ENCODE measurements at places on chromosomes 5 and 9.

GRCh38 chr5:22596404-22596970 is 256.7 kb downstream of the CDH12 start:
- DNase-seq: no peak

GRCh38 chr9:69470186-69470977 is 145.4 kb downstream of the ENTREP1 start:
- no peak for DNase-seq

GRCh38 chr5:173018358-173018757 is 34.8 kb downstream of the ATP6V0E1 start:
- no peak for DNase-seq

DNA sequence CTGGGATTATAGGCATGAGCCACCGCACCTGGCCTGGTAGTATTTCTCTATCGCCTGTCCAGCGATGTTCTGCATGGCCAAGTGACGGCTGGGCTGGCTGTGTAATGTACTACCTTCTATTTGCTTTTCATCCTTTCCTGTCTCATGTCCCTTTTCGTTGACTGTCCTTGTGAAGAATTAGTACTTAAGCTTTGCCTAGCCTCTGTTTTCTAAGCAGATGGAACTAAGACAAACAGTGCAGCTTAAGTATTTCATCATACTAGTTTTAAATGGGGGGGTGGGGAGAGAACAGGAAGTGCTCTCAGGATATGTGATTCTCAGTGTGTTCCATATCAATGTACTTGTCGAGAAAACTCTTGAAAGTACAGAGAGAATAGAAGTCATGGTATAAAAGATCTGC is 31.7 kb upstream of the CCL21 start:
- no peak for DNase-seq

- DNase-seq: no peak
These were observed 72.8 kb downstream of the APBA1 start for GRCh38 chr9:69599232-69599971.

DNA sequence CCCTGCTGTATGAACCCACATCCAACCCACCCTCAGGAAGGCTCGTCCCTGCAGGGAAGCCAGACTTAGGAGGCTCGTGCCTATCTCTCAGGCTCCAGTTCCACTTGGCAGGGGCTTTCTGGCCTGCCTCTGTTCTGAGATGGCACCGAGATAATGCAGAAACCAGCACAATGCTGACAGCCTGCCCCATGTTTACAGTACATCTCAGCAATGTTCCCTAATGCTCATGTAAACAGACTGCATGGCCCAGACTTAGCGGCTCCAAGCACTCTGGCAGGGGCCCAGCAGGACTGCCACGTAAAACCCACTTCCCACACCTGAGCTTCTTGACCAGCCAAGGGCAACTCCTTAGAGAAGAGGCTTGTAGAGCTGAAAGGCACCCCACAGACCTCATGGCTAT is 499.5 kb upstream of the BRINP1 start:
- no peak for DNase-seq

DNA sequence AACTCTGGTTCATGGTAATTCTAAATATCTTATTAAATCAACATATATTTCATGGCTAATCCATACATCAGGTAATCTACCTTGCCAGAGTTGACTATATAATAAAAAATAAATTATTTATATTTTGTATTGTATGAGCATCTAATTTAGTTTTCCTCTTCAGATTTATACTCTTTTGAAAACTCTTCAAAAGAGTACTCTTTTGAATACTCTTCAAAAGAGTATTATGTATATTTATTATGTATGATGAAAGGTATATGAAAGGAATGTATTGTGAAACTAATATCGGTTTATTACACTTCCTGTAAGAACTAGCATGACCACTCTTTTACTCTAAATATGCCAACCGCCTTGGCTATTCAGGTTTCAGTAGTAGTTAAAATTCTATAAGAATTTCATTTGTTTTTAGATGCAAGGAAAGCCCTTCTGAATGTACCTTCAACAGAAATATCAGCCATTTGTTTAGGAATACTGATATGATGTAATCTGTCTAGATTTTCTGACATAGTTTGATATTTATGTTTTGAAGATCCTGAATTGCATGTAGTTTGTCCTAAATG is 178.7 kb downstream of the WDR70 start:
- no peak for DNase-seq

GRCh38 chr5:134570886-134571285 is 45.4 kb downstream of the JADE2 start:
- DNase-seq: no peak

DNA sequence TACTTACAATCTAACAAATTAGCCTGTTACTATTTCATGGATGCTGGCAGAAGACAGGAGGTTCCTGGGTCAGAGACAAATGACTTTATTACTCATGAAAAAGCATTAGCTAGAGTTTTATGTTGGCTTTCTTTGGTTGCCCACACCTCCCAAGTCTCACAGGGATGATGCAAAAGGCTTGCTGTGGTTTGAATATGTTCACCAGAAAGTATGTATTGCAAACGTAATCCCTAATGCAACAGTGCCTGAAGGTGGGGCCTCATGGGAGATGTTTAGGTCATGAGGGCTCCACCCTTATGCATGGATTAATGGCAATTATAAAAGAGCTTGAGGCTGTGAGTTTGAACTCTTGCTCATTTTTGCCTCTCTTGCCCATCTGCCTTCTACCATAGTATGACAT is 28.5 kb downstream of the DPYSL3 start:
- no peak for DNase-seq

DNA sequence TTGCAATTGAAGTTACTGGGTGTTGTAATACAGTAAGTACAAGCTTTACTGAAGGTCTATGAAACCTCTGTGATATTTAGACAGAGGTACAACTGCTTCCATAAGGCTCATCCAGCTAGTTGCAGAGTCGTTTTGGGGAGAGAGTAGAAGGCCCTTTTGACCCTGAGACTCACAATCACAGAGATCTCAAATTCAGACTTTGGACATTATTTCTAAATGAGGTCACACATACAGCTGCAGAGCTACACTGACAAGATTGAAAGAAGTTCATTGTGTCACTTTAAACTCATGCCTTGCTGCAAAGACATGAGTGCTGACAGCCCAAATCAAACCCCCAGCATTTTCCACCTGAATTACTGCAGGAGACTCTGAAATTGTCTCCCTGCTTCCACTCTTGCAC is 205.9 kb upstream of the TMEM161B start:
- no peak for DNase-seq

DNA sequence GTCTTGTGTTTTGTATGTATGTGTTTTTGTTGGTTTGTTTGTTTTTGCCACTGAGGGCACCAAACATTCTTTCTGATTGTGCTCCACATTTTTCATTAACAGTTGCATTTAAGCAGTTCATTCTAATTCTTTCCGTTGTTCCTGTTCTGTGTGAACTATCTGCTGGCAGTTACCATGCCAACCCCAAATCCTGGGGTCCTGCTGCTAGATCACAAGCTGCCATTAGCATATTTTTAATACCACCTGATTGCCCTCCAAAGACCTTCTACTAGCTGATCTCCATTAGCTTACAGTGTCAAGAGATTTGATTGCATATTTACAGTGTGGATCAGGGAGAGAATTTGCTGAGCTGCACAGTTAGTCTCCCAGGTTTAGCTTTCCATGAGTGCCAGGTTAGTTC is 40.6 kb upstream of the STARD4 start:
- DNase-seq: no peak

GRCh38 chr5:90345684-90346083 is 63.9 kb downstream of the CETN3 start:
- DNase-seq: no peak

- DNase-seq: no peak
These were observed 16.4 kb upstream of the SEMA4D start for GRCh38 chr9:89514337-89514736.

DNA sequence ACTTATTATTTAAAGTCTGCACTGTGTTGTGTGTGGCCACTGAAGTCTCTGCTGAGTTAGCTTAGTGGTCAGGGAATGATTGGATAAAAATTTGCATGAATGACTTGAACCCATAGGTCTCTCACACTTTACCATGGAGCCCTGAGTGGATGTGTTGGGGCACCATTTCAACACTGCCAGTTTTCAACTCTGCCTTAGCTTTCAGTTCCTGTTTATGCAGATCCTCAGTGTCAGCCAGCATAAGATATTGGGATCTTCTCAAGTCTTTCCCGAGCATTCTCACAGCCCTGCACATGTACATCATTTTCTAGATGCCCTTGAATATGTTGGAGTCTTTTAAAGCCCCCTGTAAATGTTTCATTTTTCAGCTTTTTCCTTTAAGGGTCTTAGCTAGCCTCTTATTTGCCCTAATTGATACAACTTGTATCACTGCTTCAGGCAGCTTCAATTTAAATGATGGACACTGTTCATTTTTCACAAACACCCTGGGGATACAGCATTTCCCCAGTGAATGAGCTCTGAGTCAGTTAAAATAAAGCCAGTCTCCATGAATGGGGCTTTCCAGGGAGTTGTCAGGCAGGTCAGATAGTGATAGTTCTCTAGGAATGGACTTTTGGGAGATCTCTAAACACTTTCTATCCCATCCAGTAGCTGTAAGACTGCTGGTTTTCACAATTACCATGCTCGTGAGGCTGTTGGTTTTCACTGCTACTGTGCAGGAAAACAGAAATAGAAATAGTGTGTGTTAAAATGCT is 211.9 kb upstream of the PAPPA start:
- DNase-seq: no peak

- DNase-seq: no peak
These were observed 2118.6 kb upstream of the C9orf72 start for GRCh38 chr9:29691758-29692407.

GRCh38 chr5:84764227-84764626 is 379.5 kb upstream of the EDIL3 start:
- DNase-seq: no peak

DNA sequence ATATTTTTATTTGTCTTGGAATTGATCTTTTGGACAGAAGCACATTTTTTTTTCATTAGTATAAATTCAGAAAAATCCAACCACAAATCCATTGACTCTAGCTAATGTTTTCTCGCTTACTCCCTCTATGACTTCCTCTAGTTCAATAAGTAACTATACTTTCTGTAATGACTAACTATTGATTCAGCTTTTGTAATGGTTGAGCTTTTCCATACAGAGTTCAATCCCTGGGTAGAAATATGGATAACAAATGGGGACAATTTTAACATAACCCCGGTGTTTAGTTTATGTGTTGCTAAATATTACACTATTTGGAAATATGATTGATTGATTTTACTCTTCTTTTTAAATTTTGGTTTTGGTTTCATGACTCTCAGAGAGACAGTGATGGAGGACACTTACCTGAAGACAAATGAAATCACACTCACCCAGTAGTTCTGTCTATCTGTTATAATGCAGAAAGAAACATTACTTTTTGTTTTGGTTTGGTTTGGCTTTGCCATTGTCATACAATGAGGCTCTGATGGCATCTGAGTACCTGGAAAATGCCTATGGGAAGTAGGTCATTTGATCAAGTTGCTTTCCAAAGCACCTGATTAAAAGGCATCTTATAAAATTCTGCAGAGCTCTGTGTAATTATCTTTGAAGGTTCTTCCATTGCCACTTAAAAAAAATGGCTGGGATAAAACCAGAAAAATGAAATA is 309.7 kb upstream of the MPDZ start:
- DNase-seq: no peak

DNA sequence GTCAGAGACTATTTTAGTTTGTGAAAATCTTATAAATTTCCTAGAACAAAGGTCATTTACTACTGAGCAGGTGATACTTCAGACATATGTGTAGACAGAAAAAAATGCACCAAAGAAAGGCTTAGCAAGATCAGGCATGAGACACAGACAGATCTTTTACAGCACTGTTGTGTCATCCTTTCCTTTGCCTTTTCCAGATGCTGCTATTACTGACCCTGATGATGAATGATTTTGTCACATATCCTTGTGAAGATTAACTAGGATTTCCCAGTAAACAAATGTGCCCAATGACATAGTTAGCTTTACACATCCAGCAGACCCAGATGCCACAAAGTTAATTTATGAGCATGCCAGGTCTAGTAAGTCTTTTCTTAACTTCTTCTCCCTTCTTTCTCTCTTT is 68.2 kb downstream of the DMRTA1 start:
- no peak for DNase-seq

DNA sequence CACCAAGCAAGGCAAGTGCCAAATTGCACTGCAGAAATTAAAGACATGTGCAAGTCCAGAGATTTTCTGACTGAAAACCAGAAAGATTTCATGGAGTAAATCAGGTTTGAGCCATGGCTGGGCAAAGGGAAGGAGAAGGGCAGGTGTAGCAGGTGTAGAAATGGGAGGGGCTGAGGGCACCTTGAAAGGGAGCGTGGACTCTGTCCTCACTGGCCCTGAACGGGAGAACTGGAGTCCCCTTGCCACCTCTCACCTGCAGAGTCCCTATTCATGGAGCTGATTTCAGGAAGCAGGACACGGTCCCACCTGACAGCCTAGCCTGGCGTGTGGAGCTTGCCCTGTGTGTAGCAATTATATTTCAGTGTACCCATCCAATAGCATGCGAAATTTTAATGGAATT is 46.3 kb downstream of the UBE2QL1 start:
- DNase-seq: no peak

DNA sequence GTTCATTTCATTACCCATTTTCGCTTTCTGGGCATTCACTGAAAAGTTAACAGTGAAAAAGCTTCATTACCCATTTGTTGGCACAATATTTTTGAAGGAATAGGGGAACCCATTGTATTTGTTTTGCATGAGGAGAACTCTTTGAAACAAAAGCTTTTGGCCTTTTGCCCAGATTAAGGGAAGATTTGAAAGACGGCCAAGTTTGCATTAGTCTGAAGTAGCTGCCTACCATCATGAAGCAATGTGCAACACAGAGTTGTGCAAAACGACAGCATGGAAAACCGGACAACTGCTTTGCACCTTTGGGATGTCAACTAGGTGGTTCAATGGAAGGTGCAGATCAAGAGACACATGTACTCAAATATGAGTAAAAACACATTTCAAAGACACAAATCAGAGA is 84.9 kb downstream of the TRPM3 start:
- no peak for DNase-seq

DNA sequence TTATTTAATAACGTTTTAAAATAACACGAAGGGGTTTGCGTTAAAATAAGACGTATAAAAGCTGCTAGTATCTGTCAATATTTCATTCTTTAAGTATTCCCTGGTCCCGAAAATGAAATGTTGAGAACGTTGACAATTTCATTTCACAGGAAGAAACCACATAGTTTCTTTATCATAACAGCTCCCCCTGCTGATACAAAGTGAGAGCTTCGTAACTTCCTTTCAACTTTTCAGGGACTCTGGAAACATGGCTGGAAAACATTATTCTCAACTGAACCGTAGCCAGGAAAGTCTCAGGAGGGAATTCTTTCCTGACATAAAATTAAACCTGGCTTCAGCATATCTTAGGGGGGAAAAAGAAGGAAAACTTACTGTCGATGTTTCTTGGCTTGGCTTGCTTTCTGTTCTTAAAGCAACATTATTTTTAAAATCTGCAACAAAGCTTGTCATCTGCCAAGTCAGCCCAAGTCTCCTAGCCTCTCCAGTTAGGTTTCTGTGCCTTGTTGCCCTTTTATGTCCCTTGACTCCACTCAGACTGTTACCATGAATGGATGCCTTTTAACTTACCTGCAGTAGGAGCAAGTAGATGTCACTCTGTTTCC is 122.9 kb upstream of the DAB2 start:
- DNase-seq: no peak

Data from stimulated activated CD8-positive, alpha-beta memory T cell treated with anti-CD3 and anti-CD28 coated beads, Interleukin-2, amount 100 ng/mL, for 1 hour (primary cell).